Nasal cavity respiratory epithelium epithelial cell of viscerocranial mucosa (primary cell): ENCODE measurements at places on chromosomes 1 and 21. TPM values are rescaled to one million over a fixed set of nuclear protein-coding genes. Genes with fewer than 3 reads are reported as not detected.

Gene CALML6
- under 0.01 and 0.93 TPM in 2 replicates for total RNA-seq

Gene TRAF5
- 1.0 and 8.3 TPM in 2 replicates for total RNA-seq

Gene RCC1
- total RNA-seq = 59.8 and 76.6 TPM in 2 replicates

Gene KIF21B
- total RNA-seq = 4.4 and 8.8 TPM in 2 replicates

Gene TGFBR3
- 1.0 and 2.2 TPM in 2 replicates for total RNA-seq

Gene REN
- total RNA-seq = under 0.01 TPM in 1 of 2 replicates, not detected in the other

Gene MTHFR
- total RNA-seq = 18.8 and 25.1 TPM in 2 replicates

Gene KRTAP11-1
- total RNA-seq = not detected in 2 replicates

Gene ERG
- under 0.01 and 0.78 TPM in 2 replicates for total RNA-seq

Gene NR1I3
- not detected in 2 replicates for total RNA-seq

Gene FAAH
- 7.2 and 11.7 TPM in 2 replicates for total RNA-seq

Gene FMO3
- 0.50 TPM in 1 of 2 replicates, not detected in the other for total RNA-seq

Gene ASCL5
- under 0.01 and 0.07 TPM in 2 replicates for total RNA-seq

Gene FAM163A
- total RNA-seq = not detected in 2 replicates

Gene SPATA46
- total RNA-seq = not detected in 2 replicates

Gene PKNOX1
- total RNA-seq = 9.6 and 17.9 TPM in 2 replicates
